ENCODE measurements at places on chromosomes 5 and 9.

DNA sequence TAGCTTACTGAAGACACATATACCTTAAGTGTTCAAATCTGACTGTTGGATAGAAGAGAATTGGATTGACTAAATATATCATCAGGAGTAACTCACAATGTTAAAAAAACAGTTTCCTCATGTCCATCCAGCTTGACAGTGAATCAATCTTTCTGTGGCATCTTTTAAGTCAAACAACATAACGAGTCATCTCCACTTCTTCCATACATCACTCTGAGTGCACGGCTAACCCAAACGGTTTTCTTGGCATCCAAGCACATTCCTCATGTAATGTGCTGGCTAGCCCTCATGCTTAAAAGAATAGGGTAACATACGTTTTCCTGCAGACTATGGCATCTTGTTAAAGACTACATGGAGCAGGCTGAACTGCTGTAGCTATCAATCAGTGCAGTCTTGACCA lies 291.5 kb upstream of the TRPC7 start:
- no peak for DNase-seq

DNA sequence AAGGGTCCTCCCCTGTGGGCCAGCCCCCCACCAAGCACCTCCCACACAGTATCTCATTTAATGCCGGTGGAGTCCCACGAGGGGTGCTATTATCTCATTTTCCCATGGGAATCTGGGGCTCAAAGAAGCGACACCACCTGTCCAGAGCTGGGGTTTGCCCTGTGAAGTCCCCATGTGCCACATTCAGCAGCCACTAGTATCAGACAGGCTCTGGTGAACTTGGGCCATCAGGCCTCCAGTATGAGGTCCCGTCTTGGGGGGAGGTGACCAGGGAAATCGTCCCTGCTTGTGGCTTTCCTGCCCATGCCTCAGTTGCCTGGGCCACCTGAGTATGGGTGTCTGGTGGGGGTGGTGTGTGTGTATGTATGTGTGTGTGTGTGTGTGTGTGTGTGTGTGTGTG lies 222.7 kb downstream of the PBX3 start:
- no peak for DNase-seq

DNA sequence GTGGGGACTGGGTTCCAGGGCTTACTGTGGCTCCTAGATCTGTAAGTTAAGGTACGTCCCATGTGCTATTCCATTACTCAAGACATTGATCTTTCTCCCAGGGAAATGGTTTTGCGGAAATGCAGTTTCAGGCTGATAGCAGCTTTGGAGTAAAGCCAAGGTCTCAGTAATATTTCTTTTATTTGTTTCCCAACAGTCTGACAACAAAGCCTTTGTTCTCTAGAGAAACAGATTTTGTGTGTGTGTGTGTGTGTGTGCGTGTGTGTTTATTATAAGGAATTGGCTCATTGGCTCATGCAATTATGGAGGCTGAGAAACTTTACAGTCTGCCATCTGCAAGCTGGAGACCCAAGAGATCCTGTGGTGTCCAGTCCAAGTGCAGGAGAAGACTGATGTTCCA lies 12.1 kb upstream of the POC5 start:
- DNase-seq = no peak

GRCh38 chr5:144710637-144711036 lies 540.0 kb downstream of the KCTD16 start:
- DNase-seq = no peak

DNA sequence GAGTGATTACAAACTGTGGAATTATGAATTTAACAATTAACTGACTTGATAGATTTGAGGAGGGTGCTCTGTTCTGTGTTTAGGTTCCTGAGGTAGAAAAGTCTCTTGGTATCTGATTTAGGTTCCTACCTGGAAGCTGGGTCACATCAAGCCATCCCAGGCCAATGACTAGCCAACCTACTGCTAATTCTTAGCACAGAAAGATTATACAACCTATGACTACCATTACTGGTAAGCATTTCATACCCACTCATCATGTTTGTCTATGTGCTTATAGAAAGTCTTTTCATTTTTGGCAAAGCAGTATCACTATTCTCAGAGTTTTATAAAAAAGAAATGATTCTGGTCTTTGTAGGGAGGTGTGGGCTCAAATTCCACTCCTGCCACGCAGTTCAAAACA lies 49.7 kb downstream of the GNAQ start:
- DNase-seq = no peak

Data from activated CD8-positive, alpha-beta T cell treated with anti-CD3 and anti-CD28 coated beads for 36 hours (primary cell).